Activated naive CD8-positive, alpha-beta T cell treated with anti-CD3 and anti-CD28 coated beads for 36 hours (primary cell): ENCODE measurements at places on chromosomes 1 and 21.
A peak's percentile ranks its signal among the peaks of the same experiment; 100 is the strongest.

DNA sequence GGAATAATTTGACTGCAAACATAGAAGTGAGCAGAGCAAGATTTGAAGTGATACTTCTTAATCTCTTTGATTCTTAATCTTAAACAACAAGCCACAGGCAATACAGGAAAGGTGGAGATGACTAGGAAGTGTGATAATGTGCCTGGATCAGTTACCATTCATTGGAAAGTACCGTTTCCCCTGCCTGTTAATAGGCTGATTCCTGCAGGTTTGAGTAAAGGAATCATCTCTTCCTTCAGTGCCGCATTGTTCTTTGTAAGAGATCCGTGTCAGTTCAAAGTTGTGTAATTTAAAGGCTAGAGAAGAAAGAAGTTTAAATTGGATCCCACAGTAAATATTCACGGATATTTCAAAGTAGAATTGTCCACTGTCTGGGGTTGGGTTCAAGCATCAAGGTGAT is 43.5 kb upstream of the BCL10 start:
- peaks cover 6% of the 10 kb centered on the region for H3K4me1 ChIP-seq
- no peaks in the 10 kb centered on the region for H3K36me3 ChIP-seq
- H3K27ac ChIP-seq = no peak overlapping the region
- DNase-seq = no peak
- no peak overlapping the region for H3K4me3 ChIP-seq

DNA sequence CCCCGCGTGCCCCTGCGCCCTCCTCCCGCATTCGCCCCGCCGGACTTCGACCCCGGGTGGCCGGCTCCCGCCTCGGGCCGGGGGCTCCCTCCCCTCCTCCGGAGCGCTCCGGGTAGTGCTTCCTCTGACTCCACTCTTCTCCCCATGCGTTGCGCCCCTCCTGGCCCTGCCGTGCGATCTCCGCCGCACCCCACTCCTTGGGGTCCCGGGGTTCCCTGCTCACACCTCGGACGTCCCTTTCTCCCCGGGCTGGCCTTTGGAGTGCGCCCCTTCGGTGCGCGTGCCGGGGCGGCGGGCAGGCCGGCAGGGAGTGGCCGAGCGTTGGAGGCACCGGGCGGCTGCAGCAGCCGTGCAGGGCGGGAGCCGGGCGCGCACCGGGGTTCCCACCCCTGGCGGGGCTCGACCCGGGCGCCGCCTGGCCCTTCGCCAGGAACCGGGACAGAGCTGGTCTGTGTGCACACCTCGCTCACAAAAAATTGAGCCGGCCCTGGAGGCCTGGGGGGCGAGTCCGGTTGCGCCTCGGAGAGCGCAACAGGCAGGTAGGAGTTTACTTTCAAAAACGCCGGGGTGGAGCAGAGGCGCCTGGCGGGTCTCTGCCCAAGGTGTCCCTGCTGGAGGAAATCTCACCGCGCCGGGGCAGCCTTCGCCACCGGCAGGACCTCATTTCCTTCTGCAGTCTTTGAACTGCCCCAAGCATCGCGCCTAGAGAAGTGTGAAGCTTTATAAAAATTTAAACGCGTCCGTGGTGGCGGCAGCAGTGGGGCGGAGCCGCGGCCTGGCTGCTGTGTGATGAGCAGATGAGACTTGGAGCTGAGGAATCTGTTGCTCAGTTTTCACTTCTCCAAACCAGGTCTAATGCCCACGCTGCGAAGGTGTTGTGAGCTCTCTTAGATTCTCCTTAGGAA is 650 bp downstream of the VANGL1 start:
- peak overlapping the region; percentile 72 for H3K4me3 ChIP-seq
- peaks cover 4% of the 10 kb centered on the region for H3K4me1 ChIP-seq
- peaks cover 41% of the 10 kb centered on the region for H3K27me3 ChIP-seq
- H3K27ac ChIP-seq = no peak overlapping the region
- DNase-seq = peak; percentile 27

GRCh38 chr1:59096501-59096900 is 200.4 kb upstream of the FGGY start:
- no peaks in the 10 kb centered on the region for H3K27me3 ChIP-seq
- H3K4me1 ChIP-seq = no peaks in the 10 kb centered on the region
- no peak overlapping the region for H3K4me3 ChIP-seq
- no peak for DNase-seq

GRCh38 chr1:61504852-61505390 is 220.0 kb downstream of the TM2D1 start:
- peaks cover 7% of the 10 kb centered on the region for H3K4me1 ChIP-seq
- H3K4me3 ChIP-seq = no peak overlapping the region
- DNase-seq = no peak
- H3K36me3 ChIP-seq = no peaks in the 10 kb centered on the region

DNA sequence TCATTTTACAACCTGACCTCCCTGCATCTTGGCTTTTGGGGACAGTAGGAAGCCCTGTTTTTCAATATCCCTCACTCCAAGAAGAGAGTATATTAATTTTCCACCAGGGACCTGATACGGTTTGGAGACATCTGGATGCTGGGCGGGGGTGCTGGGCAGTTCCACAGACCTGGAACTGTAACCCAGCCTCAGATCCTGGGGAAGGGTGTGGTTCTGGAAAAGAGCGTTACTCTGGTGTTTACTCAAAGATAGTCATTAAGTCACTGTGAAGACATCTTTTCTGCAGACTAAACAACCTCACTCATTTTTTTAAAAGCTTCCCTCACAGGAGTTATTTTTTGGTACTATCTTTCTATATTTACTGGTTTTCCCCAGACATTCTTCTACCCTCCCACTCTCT is 189.8 kb downstream of the CLIC6 start:
- H3K36me3 ChIP-seq = peaks cover 43% of the 10 kb centered on the region
- H3K27me3 ChIP-seq = no peaks in the 10 kb centered on the region

DNA sequence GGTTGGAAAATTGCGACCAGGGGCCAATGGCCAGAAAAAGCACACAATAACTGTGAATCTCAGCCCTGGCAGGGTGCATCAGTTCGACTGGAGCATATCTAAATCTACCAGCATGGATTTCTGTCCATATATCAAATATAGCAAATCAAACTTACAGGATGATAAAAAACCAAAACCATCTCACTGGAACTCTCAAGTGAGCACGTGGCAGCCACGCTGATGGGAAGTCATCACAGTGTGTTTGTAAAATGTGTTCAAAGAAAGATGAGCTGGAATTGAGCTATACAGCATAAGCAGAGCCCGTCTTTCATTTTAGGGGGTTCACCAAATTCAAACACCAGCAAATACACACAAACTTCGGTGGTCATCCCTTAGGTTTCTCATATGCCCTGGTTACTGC is 610.1 kb downstream of the AJAP1 start:
- no peak overlapping the region for H3K27ac ChIP-seq
- peaks cover 4% of the 10 kb centered on the region for H3K36me3 ChIP-seq
- H3K4me1 ChIP-seq = no peaks in the 10 kb centered on the region
- H3K4me3 ChIP-seq = no peak overlapping the region
- peaks cover 3% of the 10 kb centered on the region for H3K27me3 ChIP-seq

DNA sequence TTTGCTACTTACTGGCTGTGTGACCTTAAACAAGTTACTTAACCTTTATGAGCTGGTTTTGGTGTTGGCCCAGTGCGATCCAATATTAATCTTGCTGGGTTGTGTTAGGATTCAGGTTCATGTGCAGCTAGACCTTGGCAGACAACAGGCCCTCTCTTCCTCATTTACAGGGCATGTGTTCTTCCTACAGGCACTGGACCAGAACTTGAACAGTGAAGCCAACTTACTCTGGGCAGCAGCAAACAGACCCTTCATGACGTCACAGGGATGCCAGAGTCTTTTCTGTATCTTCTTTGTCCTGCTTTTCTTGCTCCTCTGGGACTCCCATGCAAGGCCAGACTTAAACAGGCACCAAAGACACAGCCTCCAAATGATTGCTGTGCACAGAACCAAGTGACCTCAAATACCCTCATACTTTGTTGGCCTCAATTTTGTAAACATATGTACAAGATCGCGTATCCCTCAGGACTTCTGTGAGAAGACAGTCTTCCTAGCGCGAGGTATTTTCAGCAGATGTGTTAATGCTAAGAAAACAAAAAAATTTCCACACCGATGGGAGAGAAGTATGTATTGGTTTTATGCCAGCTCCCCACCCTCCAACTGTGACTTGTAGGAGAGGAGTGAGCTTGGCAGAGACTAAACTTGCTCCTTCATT is 73.7 kb downstream of the URB2 start:
- no peaks in the 10 kb centered on the region for H3K27me3 ChIP-seq
- DNase-seq = no peak
- no peak overlapping the region for H3K4me3 ChIP-seq

DNA sequence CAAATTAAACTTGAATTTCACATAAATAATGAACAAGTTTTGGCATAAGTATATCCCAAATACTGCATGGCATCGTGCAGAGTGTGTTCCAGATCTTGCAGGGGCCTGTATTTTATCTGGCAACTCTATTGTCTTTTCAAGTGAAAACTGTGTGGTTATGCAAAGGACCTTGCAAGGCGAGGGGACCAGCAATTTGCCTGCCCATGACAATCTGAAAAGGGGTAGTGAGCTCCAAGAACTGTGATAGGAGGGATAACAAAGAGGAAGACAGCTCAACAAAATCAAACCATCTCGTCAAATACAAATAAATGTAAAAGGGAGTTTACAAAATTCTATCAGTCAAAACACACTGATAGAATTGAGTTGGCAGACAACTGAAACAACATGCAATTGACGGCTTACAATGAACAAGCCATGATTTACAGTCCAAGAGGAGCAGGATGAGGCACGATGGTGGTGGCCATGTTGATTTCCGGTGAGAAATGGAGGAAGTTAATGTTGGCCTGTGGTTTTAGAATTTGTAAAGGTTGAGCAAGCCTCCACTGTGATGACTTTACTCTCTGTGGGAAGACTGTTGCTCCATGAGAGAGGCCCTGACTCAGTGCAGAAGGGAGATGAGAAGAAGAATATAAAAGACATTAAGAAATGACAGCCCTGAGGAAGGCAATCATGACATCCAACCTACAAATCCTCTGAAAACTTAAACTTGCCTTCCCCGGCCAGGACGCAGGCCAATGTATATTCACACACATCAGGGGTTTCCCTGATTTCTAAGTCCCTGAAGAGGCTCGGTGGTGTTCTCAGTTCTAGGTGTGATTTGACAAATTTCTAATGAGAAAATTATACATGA is 132.2 kb downstream of the ADSS2 start:
- H3K27ac ChIP-seq = peak overlapping the region; percentile 80
- H3K36me3 ChIP-seq = no peaks in the 10 kb centered on the region
- DNase-seq = peak; percentile 41
- H3K27me3 ChIP-seq = no peaks in the 10 kb centered on the region
- H3K4me1 ChIP-seq = peaks cover 16% of the 10 kb centered on the region

DNA sequence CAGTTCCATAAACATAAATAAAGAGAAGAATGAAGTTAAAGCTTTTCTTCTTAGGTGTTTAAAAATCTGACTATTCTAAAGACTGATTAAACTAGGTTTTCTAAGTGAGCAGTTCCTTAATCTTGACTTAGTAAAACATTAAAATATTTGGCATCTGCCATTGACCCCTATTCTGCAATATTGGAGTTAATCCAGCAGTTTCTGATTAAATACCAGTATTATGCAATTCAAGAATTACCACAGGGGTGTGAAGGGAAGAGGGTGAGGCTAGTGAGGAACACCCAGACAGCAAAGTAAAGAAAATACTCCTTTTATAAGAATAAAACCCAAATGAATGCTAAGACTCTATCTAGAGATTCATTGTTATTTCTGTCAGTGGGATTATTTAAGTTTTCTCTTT is 40.9 kb downstream of the CLIC4 start:
- no peak overlapping the region for H3K27ac ChIP-seq
- peaks cover 2% of the 10 kb centered on the region for H3K4me1 ChIP-seq
- no peak for DNase-seq
- H3K27me3 ChIP-seq = no peaks in the 10 kb centered on the region
- no peak overlapping the region for H3K4me3 ChIP-seq

DNA sequence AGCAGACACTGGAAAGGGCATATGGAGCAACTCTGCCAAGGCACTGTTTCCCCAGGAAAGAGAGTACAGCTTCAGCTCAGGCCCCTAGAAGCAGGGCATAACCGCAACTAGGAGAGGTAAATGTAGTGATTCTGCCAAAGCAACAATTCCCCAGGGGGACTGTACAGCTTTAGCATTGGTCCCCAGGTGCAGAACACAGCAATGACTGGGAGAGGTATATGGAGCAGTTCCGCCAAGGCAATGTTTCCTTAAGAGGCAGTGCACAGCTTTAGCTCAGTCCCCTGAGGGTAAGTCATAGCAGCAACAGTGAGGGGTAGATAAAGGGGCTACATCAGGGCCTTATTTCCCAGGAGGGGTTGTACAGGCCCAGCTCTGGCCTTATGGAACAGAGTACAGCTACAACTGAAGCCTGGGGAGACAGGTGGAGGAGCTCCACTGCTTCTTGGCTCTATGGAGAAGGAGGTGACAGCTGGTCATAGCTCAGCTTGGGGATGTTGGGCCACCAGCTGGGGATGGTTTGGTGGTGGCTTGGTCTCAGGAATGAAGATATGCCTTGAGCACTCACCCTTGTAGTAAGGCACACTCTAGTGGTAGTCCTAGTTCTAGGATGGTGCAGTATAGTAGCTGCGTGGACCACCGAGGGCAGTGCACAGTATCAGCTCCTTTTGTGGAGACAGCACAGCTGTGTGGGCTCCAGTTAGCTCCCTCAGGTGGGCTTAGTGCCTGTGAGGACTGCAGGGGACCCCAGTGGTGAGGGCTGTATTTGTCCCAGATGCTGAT is 582.7 kb downstream of the PTPRC start:
- peaks cover 17% of the 10 kb centered on the region for H3K4me1 ChIP-seq
- no peaks in the 10 kb centered on the region for H3K27me3 ChIP-seq
- DNase-seq = no peak

DNA sequence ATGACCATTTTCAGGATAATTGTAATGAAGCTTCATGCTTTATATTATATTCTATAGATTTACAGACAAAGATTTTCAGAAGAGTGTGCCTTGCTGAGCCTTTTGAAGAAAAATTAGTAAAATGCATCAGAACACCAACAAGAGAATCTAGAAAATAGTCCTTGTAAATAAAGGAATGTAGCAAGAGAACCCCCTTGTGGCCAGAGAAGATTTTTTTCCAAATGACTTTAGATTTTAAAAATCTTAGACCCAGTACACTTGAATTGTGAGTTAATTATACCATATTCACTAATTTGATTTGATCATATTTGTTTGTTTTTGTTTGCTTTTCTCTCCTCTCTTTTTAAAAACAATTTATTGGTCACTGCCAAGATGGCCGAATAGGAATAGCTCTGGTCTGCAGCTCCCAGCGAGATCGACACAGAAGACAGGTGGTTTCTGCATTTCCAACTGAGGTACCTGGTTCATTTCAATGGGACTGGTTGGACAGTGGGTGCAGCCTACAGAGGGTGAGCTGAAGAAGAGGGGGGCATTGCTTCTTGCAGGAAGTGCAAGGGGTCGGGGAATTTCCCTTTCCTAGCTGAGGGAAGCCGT is 12.8 kb upstream of the IFI44L start:
- H3K27ac ChIP-seq = no peak overlapping the region
- no peaks in the 10 kb centered on the region for H3K27me3 ChIP-seq
- no peak for DNase-seq
- H3K4me3 ChIP-seq = no peak overlapping the region

DNA sequence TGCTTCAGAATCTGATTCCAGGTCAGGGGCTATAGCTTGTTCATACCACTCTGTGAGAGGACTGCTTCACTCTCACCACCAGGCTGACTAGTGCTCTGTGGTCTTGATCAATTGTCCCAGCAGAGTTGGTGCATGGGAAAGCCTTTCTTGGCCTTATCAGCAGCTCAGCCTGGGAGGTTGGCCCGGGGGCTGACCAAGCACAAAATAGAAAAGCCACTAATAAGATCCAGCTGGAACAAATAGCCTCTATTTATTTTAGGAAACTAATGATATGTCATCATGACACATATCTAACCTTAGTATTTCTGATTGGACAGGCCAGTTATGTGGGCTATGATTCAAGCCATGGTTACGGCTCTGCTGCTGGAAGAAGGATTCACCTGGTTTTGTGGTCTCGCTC is 134.2 kb downstream of the GDAP2 start:
- no peaks in the 10 kb centered on the region for H3K4me1 ChIP-seq
- no peak overlapping the region for H3K27ac ChIP-seq
- no peak overlapping the region for H3K4me3 ChIP-seq
- H3K27me3 ChIP-seq = no peaks in the 10 kb centered on the region
- no peaks in the 10 kb centered on the region for H3K36me3 ChIP-seq
